ENCODE measurements at places on chromosomes 2 and 18.

DNA sequence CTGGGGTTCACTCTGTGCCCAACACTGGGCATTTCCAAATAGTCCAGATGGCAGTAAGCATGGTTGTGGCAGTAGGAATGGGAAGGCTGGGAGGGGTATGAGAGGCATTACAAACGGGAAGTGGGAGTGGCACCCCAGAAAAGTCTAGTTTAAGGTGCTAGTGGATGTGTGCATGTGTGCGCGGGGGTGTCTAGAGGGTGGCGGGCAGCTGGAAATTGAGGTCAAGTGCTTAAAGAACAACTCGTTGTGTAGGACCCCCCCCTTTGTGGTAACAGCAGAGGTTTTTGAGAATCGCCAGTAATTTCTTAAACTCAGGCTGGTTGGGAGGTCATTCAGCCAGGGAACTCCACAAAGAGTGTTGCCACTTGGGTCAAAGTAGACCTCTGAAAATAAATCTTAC lies 69.9 kb downstream of the RHBDD1 start:
- no peak for DNase-seq

DNA sequence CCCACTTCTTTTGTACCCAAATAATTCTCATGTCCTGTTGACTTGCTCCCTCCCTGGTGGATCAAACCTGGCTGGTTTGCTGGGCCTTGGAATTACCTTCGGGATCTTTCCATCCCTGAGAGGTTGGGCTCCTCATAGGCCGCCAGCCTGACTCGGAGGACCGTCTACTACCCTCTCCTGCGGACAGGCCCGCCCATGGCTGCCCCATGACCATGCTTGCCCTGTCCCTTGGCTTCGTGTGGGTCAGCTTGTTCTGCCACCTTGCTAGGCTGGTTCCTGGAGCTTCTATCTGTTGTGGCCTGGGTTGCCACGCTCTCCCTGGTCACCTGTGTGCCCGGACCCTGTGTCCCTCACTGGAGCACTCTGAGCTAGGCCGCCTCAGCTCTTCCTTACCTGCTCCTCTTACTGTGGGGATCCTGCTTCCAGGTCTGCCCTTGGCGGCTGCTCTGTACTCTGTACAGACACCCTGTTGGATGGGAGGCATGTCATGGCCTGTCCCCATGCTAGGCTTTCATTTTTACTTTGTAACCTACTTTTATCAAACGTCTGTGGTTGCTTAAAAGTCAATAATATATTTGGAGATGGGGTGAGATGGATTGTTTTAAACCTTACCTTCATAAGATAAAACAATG lies 29.7 kb upstream of the FHL2 start:
- no peak for DNase-seq

GRCh38 chr2:231554748-231555545 lies 24.7 kb upstream of the NMUR1 start:
- DNase-seq = no peak

DNA sequence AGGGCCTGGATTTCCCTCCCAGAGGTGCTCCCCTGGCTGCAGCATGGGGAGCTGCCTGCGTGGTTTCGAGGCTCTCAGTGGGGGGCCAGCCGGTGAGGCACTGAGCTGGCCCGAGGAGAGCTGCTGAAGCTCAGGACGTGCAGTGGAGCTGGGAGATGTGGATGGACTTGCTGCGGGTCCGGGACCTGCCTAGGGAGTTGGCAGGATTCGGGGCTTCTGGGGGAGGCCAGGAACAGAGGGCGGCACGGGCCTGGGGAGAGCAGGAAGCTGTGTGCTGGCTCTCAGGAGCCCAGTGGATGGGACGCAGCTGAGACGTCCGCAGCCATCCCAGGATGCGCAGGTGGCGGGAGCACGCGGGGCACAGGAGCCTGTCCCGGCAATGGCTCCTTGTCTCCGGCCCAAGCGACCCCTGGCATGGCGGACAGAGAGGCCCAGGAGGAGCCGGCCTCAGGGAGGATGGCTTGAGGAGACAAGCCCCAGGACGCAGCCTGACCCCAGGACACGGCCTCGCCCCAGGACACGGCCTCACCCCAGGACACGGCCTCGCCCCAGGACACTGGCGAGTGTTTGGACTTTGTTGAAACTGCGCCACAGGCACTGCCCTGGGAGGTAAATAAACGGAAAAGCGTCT lies 116.1 kb downstream of the NFATC1 start:
- DNase-seq = no peak

DNA sequence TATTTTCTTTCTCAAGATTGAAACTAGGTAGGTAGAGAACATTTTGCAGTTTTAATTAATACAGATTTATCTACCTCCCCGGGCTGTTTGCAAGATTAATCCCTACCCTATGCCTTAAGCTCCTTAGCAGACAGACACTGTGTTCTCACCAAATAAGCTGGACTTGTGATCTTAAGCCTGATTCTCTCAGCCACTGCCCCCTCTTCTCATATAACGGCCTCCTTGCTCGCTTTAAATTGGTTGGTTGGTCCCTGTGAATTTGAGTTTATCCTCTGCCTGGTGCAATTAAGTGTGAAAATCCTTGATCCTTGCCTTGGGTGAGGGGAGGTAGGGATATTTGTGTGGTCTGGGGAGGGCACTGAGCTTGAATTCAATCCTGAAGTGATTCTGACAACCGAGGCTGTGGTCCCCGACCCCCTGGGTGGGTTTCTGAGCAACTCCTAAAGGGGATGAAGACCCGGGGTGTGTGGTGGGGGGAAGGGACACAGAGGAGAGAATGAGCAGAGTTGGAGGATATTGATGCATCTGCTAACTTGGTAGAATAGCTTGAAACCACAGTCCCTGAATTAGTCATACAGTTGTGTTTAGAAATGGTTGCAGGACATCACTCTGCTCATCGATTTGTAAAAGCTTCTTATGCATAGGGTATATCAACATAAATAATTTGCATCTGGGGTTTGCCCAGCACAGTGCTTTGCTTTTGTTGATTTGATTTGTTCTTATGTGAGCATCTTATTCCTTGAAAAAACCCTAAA lies 36.9 kb upstream of the NCKAP5 start:
- DNase-seq = no peak

Measured in common myeloid progenitor, CD34-positive (primary cell).